ENCODE measurements at places on chromosomes 2 and 18. TPM values are rescaled to one million over a fixed set of nuclear protein-coding genes. Genes with fewer than 3 reads are reported as not detected.
A peak's percentile ranks its signal among the peaks of the same experiment; 100 is the strongest.

GRCh38 chr18:50793641-50794565, 25.9 kb downstream of the MRO start:
- no peak overlapping the region for H3K27ac ChIP-seq
- no peaks in the 10 kb centered on the region for H3K4me1 ChIP-seq
- H3K4me3 ChIP-seq: no peak overlapping the region
- DNase-seq: no peak

ARL5A gene
- 32.9 TPM for total RNA-seq

DNA sequence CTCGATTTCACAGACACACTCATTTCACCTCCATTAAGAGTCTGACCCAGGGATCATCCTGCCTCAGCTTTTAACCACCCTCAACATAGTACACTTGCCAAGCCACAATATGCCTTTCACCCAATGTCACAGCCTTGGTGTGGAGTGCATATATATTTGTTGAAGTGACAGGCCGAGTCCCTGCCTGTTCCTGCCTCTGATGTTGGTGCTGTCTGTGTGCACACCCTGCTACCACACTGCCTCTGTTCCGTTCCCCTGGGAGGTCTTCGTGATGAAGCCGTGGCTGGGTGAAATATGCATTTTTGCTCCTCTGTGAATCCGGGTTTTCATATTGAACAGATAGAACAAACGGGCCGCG, 90.3 kb downstream of the RNF144A start:
- no peaks in the 10 kb centered on the region for H3K36me3 ChIP-seq
- peaks cover 52% of the 10 kb centered on the region for H3K4me1 ChIP-seq
- H3K27ac ChIP-seq: peak overlapping the region; percentile 86
- DNase-seq: no peak
- H3K27me3 ChIP-seq: no peaks in the 10 kb centered on the region
- peak overlapping the region; percentile 7 for H3K4me3 ChIP-seq

AGXT gene
- not detected for total RNA-seq

DNA sequence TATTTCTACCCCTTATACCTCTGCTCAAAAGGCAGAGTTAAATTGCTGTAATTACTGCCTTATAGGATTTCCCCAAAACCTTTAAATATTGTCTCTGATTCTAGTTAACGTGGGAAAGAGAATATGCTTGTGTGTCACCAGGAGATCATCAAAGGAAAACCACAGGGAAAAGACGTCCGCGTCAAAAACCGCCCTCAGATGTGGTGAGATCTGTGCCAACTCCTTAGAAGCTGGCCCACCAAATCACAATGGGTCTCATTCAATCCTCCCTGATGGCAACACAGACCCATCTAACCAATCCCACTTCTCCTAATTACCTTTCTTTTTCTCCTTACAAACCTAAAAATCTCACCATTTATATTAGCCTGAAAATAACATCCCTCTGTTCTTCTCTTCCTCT, 25.4 kb downstream of the VPS54 start:
- no peak for DNase-seq
- H3K36me3 ChIP-seq: no peaks in the 10 kb centered on the region
- H3K4me1 ChIP-seq: no peaks in the 10 kb centered on the region
- no peaks in the 10 kb centered on the region for H3K27me3 ChIP-seq

GRCh38 chr2:205177546-205177945, 504.8 kb upstream of the NRP2 start:
- H3K4me1 ChIP-seq: no peaks in the 10 kb centered on the region
- no peaks in the 10 kb centered on the region for H3K27me3 ChIP-seq
- no peaks in the 10 kb centered on the region for H3K36me3 ChIP-seq
- H3K4me3 ChIP-seq: no peak overlapping the region

DNA sequence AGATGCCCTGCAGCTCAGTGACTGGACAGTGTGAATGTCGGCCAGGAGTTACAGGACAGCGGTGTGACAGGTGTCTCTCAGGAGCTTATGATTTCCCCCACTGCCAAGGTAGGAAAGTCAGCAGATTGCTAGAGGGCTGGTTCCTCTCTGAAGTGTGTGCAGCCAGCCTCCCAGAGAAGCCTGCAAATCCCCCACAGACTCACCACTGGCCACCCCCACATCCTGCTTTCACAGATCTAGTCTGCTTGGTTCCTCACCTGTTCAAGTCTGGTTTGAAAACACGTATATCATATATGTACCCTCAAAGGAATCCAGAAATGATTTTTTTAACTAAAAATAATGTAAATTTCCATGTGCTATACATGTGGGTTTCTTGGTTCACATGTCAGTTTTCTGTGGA, 121.1 kb downstream of the LAMA3 start:
- H3K27me3 ChIP-seq: no peaks in the 10 kb centered on the region
- H3K4me1 ChIP-seq: no peaks in the 10 kb centered on the region
- H3K4me3 ChIP-seq: no peak overlapping the region
- DNase-seq: no peak
- H3K36me3 ChIP-seq: no peaks in the 10 kb centered on the region

DNA sequence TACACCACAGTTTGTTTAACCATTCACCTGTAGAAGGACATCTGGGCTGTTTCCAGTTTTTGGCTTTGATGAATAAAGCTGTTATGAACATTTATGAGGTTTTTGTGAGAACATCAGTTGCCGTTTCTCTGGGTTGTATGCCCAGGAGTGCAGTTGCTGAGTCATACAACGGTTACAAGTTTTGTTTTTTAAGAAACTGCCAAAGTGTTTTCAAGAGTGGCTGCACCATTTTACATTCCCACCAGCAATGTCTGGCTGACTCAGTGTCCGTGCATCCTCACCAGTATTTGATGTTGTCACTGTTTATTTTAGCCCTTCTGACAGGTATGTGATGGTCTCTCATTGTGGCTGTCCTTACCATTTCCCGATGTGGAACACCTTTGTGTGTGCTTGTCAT, 48.0 kb upstream of the GPR17 start:
- no peaks in the 10 kb centered on the region for H3K36me3 ChIP-seq
- no peak for DNase-seq
- H3K27ac ChIP-seq: no peak overlapping the region
- H3K27me3 ChIP-seq: no peaks in the 10 kb centered on the region
- no peaks in the 10 kb centered on the region for H3K4me1 ChIP-seq
- H3K4me3 ChIP-seq: no peak overlapping the region

DNA sequence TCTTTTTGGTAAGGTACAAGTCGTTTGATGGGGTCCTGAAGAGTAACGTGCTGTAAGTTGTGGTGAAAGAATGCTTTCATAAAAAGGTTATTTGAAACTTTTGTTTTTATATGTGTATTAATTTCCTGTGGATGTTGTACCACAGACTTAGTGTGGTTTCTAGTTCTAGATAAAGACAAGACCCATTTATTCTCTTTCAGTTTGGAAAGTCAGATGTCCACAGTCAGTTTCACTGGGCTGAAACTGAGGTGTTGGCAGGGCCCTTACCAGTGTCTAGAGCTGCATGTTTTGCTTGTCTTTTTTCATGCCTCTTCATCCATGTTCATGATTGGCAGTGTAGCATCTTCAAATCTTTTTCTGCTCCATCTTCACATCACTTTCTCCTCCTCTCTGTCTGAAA, 22.1 kb upstream of the DOCK10 start:
- H3K27ac ChIP-seq: no peak overlapping the region
- H3K4me1 ChIP-seq: no peaks in the 10 kb centered on the region
- H3K36me3 ChIP-seq: no peaks in the 10 kb centered on the region
- no peak overlapping the region for H3K4me3 ChIP-seq

DNA sequence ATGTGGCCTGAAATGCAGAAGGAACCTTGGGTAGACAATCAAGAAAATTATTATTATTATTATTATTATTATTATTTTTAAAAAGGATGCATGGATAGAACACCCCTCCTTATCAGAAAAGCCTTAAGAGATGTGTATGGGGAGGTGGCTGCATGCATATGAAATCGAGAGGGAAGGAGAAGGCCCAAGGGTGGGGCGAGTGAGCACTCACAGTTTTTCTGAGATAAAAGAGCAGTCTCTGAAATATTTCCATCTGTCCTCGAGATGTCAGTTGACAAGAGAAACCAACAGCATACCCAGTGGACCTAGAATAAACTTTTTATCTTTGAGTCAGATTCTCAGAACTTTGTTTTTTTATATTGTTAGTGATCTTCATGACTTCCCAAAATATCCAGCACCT, 282.9 kb downstream of the GPD2 start:
- DNase-seq: no peak
- no peaks in the 10 kb centered on the region for H3K27me3 ChIP-seq
- H3K4me1 ChIP-seq: no peaks in the 10 kb centered on the region
- H3K4me3 ChIP-seq: no peak overlapping the region

TUBA3E gene
- total RNA-seq: not detected

ZNF516 gene
- 46.4 TPM for total RNA-seq

DNA sequence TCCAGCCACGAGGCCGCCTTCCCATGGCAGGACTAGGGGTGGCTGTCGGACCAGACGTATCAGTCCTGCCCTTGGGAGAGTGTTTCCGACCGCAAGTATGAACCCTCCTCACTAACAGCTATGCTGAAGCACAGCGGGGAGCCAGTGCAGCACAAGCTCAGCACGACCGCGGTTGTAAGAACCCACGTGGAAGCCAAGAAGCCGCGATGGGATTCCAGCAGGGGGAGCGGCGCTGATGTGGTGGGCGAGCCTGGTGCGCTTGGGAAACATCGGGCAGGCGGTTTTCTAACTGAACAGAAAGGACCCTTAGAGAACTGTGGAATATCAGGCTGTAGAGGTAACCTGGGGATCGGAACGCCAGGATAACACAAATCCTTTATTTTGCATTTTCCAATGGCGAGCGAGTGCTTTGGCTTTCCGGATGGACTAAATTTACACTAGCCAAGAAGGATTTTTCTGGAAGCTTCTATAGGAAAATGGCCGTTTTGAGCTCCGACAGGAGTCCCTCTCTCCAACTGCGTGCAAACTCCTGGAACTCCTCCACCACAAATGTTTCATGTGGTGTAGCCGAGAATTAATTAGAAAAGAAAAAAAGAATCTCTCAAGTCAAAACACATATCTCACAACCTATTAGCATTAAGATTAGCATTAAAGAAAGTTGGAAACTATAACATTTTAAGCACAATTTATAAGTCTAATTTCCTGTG, 132.0 kb upstream of the MYCN start:
- no peak overlapping the region for H3K4me3 ChIP-seq
- H3K27ac ChIP-seq: no peak overlapping the region
- no peaks in the 10 kb centered on the region for H3K27me3 ChIP-seq
- no peak for DNase-seq
- no peaks in the 10 kb centered on the region for H3K4me1 ChIP-seq

DNA sequence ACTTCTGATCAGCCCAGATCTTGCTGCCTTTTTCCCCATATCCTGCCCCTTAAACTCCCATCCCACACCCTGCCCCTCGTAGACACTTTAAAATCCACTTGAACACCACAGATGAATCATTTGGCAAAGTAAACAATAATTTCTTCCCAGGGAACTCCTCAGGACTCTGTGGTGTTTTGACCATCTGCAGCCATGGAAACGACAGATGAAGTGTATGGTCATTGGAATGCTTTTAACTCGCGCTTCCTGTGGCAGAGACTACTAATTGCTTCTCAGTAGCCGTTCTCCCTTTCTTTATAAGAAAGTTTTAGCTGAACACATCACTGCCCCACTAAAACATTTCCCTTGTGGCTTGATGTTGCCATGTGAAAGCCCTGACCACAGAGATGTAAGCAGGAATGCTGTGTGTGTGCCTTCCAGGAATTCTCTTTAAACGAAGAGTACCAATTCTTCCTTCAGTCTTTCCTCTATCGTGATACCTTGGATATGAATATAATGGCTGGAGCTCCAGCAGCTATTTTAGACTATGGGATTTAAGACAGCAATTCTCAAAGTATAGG, 92.7 kb upstream of the PARD3B start:
- no peak overlapping the region for H3K4me3 ChIP-seq
- peak overlapping the region; percentile 53 for H3K27ac ChIP-seq
- no peaks in the 10 kb centered on the region for H3K27me3 ChIP-seq
- H3K36me3 ChIP-seq: no peaks in the 10 kb centered on the region
- no peak for DNase-seq
- H3K4me1 ChIP-seq: peaks cover 35% of the 10 kb centered on the region

DNA sequence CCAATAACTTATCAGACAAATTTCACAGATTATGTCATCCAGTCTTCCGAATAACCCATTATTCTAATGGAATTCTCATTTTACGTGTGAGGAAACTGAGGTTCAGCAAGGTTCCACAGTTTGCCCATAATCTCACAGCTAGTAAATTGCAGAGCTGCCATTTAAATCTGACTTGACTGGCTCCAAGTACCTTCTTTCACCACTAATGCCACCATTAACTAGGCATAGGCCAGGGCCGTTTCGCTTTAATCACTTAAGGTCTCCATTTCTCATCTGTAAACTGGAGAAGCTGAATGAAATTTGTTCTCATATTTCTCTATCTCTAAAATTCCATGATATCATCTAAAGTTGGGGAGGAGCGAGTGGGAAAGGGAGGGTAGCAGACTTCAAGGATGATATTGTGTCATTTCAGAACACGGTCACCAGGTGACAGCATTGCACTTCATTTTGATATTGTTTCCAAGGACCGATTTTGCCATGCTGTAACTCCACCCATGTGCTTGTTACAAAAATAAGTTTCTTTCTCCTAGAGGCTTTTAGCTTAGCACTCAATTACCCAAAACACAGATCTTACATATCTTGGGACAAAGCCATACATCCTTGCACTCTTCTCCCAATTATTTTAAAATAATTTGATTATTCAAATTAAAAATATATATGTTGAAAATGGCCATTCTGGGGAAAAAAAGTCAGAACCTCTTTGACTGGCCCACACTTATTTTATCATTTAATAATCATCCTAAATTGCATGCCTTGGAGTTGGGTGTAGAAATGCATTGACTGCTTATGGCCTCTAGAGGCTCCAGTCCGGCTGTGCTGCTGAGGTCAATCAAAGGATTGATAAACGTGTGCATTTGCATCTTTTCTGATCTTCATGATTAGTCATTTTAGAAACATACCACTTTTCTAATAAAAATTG, 123.8 kb downstream of the AKAIN1 start:
- DNase-seq: no peak
- no peaks in the 10 kb centered on the region for H3K36me3 ChIP-seq
- H3K27me3 ChIP-seq: no peaks in the 10 kb centered on the region
- no peaks in the 10 kb centered on the region for H3K4me1 ChIP-seq

GRCh38 chr2:66109419-66109818, 325.5 kb upstream of the MEIS1 start:
- no peaks in the 10 kb centered on the region for H3K36me3 ChIP-seq
- no peaks in the 10 kb centered on the region for H3K4me1 ChIP-seq
- H3K27ac ChIP-seq: no peak overlapping the region
- H3K27me3 ChIP-seq: no peaks in the 10 kb centered on the region

STARD6 gene
- total RNA-seq: not detected

DNA sequence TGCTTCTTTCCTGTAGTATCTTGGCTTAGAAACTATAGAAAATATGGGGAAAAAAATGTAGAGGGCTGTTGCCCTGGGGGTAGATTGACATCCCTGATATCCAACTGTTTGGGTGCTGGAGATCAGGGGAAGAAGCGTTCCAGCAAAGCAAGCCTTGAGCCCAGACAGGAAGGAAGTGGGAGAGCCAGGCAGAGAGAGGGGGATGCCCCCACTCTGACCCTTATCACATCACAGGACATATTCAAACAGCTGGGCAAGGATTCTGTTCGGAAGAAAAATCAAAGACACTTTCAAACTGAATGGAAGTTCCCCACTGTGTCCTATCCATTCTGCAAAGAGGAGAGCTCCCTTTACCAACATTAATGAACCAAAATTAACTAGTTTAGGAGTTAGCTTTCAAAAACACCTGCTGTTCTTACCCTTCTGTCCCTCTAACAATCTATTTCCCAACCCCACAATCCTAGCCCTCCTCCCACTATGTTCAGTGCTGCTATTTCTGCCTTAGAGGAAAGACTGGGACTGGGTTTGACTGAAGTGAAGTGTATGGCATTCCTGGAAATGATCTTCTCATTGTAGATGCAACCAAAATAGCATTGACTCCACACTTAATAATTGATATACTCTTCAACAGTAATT, 16.9 kb upstream of the KCNG3 start:
- H3K27ac ChIP-seq: no peak overlapping the region
- no peaks in the 10 kb centered on the region for H3K4me1 ChIP-seq
- H3K4me3 ChIP-seq: no peak overlapping the region
- no peak for DNase-seq

All from vagina (tissue), 2 donors.